ENCODE measurements at places on chromosomes 6 and 20. TPM values are rescaled to one million over a fixed set of nuclear protein-coding genes. Genes with fewer than 3 reads are reported as not detected.

DNA sequence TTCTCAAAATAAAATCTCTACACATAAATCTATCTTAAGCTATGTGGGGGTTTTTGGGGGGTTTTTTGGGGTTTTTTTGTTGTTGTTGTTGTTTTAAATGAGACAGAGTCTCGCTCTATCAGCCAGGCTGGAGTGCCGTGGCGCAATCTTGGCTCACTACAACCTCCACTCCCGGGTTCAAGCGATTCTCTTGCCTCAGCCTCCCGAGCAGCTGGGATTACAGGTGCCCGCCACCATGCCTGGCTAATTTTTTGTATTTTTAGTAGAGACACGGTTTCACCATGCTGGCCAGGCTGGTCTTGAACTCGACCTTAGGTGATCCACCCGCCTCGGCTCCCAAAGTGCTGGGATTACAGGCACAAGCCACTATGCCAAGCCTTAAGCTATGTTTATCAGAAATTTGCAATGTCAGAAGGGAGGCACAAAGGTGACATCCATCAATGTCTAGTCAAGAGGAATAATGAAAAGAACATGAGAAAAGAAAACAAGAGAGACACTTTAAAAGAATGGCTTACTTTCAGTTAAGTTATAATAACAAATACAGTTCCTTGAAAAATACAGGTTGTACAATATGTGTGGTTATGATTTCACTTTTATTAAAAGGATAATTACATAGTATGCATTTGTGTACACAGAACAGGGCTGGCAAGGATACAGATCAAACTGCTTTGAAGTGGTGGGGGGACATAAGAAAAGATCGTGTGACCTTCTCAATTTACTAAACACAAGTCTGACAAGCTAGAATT, 28.6 kb downstream of the SLC23A2 start:
- DNase-seq, result no peak

DNA sequence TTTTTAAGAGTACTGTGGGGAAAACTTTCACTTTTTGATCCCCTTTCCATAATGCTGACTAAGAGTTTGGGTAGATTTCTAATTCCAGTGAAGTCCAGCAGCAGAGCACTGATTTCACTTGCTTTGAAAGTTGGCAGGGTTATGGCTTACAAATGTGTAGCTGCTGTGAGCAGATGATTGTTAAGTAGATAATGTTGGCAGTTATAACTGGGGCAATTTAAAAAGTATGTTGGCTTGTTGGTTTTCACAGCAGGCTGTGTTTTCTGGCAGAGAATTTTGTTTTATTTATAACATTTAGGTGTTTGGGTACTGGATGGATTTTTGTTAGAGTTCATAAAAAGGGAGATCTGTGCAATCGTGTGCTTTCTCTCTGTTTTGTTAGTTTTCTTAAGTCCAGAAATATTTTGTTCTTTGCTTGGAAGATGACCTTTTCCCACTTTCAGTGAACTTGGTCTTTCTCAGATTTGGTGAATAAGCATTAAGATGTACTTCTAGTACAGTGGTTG, 31.4 kb downstream of the AFDN start:
- DNase-seq, result no peak

Gene PSORS1C1
- not detected for total RNA-seq

- no peak for DNase-seq
Observed at GRCh38 chr6:120290964-120291363, 941.4 kb upstream of the MAN1A1 start.

DNA sequence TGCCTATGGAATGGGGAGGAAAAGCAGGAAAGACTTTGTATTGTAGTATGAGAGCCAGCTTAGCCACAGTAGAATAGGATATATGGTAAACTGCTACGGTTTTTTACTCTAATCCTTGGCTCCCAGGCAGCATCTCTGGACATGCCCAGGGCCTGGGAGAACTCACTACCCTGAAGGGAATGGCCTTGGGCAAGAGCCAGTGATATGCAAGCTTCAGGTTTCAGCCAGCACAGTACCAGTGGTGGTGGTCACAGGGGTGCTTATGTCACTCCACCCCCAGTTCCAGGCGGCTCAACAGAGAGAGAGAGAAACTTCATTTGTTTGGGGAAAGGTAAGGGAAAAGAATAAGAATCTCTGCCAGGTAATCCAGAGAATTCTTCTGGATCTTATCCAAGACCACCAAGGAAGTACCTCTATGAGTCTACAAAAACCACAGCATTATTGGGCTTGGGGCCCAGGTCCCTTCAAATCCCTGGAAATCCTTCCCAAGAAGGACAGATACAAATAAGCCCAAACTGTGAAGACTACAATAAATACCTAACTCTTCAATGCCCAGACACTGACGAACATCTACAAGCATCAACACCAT, 121.2 kb downstream of the THBS2 start:
- no peak for DNase-seq
